ENCODE measurements at places on chromosomes 16 and 17. TPM values are rescaled to one million over a fixed set of nuclear protein-coding genes. Genes with fewer than 3 reads are reported as not detected.
A peak's percentile ranks its signal among the peaks of the same experiment; 100 is the strongest.

DNA sequence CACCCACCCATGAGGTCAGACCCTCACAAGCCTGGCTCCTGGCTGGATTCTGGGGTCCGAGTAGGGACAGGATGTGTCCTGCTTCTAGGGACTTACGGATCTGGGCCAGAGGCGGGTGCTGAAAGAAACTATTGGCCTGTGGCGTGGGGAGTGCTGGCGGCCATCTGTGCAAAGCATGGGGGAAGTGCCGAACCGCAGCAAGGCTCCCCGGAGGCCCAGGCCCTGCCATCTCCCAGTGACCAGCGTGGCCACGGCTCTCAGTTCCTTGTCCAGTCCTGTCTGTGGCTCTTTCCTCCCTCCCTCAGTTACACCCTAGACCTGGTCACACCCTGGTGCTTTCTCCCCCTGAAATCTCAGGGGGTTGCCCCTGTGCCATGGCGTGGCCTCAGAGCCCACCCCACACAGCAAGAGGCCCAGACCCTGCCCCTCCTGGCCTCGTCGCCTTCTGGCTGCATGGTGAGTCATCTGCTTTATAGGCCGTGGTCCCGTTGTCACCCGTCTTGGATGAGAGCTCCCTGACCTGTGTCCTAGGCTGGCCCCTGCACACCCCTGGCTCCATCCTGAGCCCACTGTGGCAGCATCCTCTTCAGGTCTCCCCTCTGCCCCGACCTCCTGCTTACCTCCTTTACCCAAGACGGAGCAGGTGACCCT lies 54.5 kb downstream of the PRMT7 start:
- DNase-seq = peak; percentile 31

DNA sequence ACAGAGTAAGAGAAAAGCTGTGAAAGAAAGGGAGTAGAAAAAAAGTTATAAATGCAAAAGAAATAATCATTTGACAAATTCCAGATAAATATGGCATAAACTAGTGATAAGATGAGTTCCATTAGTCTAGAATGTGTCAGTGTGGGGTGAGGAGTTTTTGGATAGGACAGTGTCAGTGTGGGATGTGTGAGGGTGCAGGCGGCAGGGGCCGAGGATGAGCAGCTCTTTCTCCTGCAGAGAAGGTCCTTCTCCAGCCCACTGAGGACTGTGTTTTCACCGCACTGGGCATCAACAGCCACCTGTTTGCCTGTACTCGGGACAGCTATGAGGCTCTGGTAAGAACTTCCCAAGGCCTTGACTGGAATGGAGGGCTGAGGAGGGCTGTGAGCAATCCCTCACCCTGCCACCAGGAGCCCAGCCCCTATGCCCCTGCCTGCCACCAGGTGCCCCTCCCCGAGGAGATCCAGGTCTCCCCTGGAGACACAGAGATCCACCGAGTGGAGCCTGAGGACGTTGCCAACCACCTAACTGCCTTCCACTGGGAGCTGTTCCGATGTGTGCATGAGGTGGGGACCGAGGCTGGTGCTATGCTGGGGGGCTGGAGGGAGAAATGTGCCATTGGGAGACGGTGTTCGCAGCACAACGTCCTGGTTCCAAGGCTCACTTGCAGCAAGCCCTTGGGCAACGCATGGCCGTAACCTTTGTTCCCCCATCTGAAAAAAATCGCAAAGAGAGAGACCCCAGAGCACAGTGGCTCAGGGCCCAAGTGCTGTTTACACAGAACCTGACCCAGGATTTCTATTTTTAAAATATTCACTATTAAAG lies 13.1 kb downstream of the RAPGEFL1 start:
- no peak for DNase-seq

DNA sequence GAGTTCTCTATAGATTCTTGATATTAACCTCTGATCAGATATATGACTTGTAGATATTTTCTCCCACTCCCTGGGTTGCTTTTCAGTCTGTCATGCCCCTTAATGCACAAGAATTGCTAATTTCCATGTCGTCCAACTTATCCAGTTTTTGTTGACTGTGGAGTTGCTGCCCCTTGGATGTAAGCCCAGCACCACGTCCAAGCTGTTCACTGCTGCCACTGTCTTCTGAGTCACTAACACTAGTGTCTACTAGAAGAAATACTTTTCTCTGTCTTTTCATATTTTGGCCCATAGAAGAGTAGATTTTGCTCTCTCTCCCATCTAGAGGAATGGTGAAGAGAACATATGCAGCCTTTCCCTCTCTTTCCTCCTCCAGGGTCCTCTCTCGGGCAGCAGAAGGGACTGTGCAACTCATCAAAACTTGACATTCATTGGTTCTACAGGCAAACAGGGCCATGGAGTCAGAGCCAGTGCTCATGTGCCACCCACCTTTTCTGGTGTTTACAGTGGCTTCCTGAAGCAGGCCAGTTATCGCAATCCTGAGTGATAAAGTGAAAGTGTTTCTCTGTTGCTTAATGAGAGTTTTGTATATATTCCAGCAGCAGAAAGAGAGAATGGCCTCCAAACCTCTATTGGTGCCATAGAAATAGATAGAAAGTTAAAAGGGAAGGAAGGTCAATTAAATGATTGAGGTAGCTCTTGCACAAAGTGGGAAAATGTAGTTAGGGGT lies 22.6 kb upstream of the PMP22 start:
- DNase-seq = no peak

DNA sequence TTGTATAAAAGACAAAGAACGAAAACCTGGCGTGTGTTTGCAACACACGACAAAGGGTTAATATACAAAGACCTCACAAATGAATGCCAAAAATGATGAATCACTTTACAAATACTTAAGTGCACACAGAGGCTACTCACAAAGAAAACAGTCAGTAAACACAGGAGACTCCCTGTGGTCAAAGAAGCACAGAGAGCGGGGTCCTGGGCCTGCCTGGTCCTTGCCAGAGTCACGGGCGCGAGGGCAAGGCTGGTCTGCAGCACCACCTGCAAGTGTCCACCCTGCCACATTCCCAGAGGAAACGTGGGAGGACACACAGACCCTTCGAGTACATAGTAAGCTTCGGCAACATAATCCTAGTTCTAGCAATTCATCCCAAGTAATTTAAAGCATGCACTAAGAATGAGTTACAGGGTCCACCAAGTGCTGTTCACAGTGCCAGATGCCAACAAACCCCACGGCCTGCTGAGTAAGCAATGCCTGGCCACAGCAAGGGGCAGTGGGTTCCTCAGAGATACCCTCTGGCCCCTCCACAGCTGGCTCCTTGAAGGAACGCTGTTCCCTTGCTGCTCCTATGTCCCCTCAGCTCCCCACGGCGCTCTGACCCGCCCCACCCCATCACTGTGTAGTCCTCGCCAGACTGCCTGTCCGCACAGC lies 24.6 kb upstream of the FAAP100 start:
- DNase-seq = no peak

- peak; percentile 52 for DNase-seq
Measured at GRCh38 chr16:3215601-3216262, 19.2 kb downstream of the ZNF200 start.

GRCh38 chr17:31111183-31111582 lies 16.4 kb downstream of the NF1 start:
- no peak for DNase-seq

- no peak for DNase-seq
Measured at GRCh38 chr17:48553190-48553547, 8.3 kb upstream of the HOXB2 start.

GRCh38 chr17:68507576-68507975 lies 4.7 kb upstream of the PRKAR1A start:
- DNase-seq = no peak

DNA sequence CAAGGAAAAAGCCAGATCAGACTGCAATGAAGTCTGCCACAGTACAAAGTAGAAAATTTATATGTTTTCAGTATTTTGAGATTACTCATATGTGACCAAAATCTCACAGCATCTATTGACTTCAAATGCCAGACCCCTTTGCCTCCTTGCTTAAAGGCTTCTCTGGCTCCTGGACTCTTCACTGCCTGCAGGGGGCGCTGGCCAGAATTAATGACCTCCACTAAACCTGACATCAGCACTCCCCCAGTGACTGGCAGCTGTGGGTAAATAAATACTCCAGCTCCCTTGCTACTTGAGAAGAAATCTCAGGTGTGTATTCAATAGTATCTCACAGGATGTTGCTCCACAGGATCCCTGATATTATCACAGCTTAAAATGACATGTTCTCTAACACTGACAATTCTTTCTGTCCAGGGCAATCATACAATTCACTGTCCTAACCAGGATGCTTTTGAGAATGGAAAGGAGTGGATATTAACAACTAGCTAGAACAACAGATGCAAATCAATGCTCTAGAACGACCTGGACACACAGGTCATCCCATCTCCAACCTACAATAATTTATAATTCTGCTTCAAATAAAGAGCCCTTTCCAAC lies 4.0 kb downstream of the BECN1 start:
- DNase-seq = peak; percentile 68

- no peak for DNase-seq
Measured at GRCh38 chr16:78460428-78460827, 361.0 kb downstream of the WWOX start.

- no peak for DNase-seq
Measured at GRCh38 chr17:6035801-6036394, 34.3 kb upstream of the WSCD1 start.

DNA sequence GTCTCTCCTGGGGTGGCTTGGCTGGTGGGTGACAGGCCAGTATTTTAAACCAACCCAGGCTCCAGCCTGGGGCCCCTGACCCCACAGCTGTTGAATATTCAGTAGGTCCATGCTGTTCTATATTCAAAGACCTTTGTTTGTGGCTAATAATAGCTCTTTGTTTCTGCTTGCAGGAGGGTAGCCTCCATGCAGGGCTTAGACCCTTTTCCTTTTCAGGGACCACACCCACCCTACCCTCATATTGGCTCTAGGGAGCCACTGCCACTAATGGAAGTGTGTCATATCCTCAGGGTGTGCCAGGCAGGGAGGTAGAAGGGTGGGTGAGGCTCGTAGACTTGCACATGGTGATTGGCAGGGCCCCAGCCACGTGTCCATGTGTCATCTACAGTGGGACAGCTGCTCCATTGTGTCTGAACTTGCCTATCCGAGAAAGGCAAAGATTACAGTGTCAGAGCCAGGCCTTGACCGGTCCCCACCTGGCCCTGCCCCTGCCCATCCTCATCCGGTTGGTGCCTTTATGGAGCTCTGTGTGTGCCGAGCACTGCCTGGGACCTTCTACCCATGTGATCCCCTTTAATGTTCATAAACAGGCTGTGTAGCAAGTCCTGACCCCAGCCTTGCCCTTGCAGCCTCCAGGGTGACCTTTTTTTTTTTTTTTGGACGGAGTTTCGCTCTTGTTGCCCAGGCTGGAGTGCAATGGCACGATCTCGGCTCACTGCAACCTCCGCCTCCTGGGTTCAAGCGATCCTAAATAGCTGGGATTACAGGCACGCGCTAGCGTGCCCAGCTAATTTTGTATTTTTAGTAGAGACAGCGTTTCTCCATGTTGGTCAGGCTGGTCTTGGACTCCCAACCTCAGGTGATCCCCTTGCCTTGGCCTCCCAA lies 22.1 kb downstream of the TMC7 start:
- no peak for DNase-seq

DNA sequence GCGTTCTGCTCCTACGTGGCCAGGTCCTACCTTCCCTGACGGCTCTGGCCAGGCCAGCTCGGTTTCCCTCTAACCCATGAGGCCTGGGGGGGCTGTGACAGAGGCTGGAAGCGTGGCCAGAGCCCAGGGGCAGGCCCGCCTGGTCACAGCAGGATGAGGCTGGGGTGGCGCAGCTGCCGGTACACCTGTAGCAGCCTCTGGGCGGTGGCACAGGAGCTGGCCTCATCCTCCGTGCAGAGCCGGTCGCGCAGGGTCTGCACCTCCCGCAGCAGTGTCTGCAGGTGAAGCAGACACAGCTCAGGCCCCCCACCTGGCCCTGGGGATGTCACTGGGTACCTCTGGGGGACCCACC lies 11.5 kb downstream of the FAAP100 start:
- no peak for DNase-seq

The ABCA6 gene
- 0.68 TPM for total RNA-seq

The XPO6 gene
- 280 TPM for total RNA-seq

The TNK1 gene
- 6.5 TPM for total RNA-seq
